ENCODE measurements at places on chromosomes 1 and 21.

- no peak for DNase-seq
Measured at GRCh38 chr1:115280064-115280463, 58.0 kb downstream of the NGF start.

GRCh38 chr1:6174621-6175410 is 5.3 kb downstream of the CHD5 start:
- no peak for DNase-seq

GRCh38 chr1:178143730-178144690 is 50.1 kb downstream of the RASAL2 start:
- DNase-seq, result peak; percentile 62

- DNase-seq, result peak; percentile 87
Measured at GRCh38 chr1:41783189-41783639, 135.5 kb downstream of the HIVEP3 start.

GRCh38 chr21:46355161-46356004 is 31.4 kb downstream of the PCNT start:
- DNase-seq, result no peak

DNA sequence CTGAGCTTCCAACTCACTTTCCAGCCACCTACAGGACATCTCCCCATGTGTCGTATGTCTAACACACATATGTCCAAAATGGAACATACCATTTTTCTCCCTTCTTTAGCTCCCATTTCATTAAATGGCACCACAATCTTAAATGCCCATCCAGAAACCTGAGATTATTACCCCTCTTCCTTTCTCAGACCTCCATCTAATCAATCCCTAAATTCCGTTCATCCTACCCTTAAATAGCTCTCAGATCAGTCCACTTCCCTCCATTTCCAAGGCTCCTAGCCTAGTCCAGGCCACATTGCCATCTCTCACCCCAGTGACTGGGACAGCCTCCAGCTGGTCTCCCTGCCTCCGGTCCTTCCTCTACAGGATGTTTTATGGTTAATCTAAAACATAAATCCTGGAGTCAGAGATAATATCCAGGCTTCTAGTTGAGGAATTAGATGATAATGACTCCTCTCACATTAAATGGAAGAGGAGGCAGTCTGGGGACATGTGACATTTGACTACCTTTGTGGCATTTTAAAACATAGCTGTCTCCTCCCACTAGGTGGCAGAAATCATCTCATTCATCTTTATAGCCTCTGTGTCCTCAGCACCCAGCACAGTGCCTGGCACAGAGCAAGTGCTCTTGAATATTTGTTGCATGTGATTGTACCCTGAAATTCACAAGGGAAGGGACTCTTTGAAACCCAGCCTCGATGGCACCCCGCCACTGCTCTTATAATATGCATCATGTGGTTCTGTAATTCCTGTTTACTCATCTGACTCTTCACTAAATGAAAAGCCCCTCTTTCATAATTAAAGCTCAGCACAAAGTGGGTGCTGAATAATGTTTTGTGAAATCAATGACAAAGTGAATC is 102.3 kb downstream of the TMEM53 start:
- peak; percentile 25 for DNase-seq

DNA sequence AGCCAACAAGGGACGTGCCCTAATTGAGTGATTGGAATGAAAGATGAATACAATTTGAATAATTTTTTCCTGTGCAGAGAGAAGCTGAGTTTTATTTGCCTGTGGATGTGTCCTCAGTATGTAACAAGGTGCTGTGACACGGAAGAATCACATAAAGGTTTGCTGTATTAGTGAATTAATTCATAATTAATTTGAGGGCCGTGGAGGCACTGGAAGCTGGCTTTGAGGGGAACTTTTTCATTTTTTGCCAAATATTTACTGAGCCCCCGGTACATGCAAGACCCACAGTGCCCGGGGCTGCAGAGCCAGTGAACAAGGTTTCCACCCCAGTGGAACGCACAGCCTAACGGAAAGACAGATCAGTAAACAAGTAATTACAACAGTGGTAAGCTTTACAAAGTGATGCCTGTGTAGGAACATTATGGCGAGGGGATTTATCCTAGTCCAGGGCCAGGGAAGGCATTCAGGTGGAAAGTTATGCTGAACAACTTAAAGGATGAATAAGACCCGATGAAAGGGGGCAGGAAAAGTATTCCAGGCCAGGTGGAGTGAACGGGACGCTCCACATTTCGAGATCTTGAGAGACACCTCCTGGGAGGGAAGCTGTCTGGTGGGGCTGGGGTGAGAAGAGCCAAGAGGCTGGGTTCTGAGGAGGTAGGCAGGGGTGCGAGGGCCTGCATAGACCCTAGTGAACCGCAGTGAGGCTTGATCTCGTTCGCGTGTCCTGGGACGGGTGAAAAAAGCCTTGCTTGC is 773 bp upstream of the RCC2 start:
- DNase-seq, result no peak

DNA sequence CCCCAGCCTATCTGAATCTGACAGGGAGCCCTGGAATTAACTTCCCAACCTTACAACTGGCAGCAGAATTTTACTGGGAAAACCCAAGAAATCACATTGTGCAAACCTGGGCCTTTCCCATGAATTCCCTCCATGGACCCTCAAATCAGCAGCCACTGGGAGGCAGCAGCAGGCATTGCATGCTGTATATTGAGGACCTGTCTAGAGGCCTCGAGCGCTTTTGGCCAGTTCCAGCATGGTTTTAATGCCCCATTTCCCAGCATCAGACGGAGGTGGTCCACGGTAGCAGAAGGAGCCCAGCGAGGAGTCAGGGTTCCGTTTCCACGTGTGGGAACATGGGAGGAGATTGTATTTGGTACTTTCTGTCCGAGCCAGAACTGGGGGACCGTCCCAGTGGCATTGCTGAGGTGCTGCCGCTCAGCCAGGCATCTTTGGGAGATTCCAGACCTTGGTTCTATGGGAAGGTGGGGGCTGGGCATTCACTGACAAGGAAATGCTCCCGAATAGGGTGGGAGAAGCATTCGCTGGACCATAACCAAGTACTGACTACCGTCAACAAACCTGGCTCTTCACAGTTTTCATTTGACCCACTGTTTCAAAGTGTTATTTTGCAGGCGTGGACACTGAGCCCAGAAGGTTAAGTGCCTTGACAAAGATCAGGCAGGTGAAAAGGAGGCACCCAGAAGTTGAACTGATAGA is 15.9 kb downstream of the BMP8A start:
- DNase-seq, result no peak

- DNase-seq, result peak; percentile 76
Measured at GRCh38 chr1:44714944-44715571, 15.9 kb downstream of the RNU5D-1 start.

DNA sequence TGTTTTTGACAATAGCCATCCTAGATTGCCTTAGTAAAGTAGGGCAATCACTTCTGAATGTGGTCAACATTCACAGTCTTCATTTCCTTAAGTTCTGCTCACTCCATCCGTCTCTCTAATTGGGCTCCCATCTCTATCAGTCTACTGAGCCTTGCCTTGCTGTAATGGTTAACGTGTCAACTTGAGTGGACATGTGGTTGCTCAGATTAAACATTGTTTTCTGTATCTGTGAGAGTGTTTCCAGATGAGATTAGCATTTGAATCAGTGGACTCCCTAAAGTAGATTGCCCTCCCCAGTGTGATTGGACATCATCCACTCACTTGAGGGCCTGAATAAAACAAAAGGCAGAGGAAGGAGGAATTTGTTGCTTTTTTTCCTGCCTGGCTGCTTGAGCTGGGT is 26.4 kb downstream of the C1orf216 start:
- DNase-seq, result no peak

- no peak for DNase-seq
Measured at GRCh38 chr1:54120018-54120697, 32.6 kb downstream of the CDCP2 start.

- no peak for DNase-seq
Measured at GRCh38 chr1:179153217-179153616, 71.3 kb downstream of the TOR3A start.

GRCh38 chr1:51863384-51863783 is 15.1 kb downstream of the NRDC start:
- DNase-seq, result no peak

GRCh38 chr1:47883963-47884362 is 113.2 kb downstream of the TRABD2B start:
- no peak for DNase-seq

DNA sequence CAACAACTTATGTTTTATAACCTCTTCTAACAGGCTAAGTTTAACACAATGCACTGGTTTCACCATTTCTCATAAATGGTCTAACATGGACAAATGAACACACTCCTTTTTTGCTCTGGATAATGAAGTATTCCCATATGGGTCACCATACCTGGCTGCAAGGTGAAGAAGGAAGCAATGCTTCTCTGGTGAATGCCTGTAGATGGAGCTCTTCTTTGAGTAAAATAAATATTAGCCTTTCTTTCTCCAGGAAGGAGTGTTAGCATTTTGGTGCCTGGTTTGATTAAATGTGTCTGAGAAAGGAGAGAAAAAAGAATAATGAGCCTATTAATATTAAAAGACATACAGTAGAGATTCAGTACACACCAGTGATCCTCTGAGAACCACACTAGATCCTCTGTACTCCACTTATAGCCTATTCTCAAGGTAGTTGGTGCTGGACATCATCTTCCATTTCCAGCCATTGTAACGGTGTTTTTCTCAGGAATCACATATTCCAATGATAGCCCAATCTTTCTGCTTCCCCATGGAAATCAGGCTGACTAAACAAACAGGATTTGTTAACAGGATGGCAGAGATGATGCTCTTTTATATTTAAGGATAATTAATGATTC is 17.6 kb downstream of the MTFR1L start:
- DNase-seq, result peak; percentile 47

GRCh38 chr1:62746086-62746808 is 37.7 kb upstream of the ATG4C start:
- DNase-seq, result peak; percentile 56

DNA sequence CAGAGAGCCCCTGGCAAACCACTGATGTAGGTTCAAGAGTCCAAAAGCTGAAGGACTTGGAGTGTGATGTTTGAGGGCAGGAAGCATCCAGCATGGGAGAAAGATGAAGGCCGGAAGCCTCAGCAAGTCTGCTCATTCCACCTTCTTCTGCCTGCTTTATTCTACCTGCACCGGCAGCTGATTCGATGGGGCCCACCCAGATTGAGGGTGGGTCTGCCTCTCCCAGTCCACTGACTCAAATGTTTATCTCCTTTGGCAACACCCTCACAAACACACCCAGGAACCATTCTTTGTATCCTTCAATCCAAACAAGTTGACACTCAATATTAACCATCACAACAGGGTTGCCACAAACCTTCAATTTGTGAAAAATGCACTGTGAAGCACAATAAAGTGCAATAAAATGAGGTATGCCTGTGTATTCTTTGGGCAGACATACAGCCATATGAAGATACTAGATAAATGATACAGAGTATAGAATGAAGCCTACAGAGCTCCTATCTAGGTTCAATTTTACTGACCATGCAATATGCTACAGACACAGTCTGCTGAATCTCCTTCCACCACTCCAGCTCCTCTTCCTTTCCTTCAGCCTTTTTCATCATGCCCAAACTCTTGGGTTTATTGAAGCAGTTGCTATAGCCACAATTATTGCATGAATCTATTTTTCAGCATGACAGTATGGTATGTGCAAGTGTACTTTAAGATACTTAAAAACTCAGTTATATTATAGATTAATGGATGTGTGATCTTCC is 24.0 kb upstream of the CDC42BPA start:
- DNase-seq, result no peak

- peak; percentile 71 for DNase-seq
Measured at GRCh38 chr1:227766015-227766634, 30.9 kb downstream of the SNAP47 start.

GRCh38 chr1:84508510-84508909 is 2.1 kb upstream of the GNG5 start:
- DNase-seq, result no peak

DNA sequence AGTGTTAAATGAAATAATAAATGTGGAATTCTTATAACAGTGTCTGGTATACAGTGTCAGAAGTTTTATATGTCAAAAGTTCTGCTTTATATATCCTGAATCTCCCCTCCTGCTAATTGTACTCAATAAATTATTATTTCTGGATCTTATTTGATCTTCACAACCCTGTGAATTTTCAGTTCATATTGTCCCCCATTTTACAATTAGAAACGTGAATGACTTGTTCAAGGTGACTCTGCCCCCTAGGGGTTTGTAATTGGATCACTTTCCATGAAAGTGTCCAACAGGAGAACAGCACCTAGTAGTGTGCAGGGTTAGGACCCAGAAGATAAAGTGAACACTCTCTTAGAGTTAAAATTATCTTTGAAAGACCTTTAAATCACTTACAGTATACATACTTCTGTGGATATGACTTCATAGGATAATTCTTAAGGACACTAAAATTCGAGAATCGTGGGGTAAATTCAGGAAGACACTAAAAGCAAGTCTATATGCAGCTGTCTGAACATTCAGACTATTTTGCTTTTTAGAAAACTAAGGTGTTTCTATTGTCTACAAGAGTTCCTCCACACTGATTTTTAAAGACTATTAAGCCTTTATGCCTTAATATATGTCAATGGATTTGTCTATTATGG is 4.5 kb upstream of the DDR2 start:
- DNase-seq, result peak; percentile 26

DNA sequence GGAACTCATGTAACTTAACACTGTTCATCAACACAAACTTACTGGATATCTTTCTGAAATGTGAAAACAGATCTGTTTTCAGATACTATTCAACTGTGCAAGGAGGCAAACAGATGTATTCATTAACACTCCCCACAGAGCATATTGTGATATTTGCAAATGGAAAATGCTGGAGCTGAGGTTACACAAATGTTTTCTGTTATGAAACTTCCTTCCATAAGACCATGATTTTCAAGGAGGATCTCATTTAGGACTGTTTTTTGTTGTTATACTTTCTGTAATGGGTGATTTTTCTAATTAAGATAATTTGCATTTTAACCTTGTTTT is 56.1 kb downstream of the GABPA start:
- DNase-seq, result no peak

GRCh38 chr1:21618561-21619374 is 50.4 kb downstream of the RAP1GAP start:
- DNase-seq, result no peak

DNA sequence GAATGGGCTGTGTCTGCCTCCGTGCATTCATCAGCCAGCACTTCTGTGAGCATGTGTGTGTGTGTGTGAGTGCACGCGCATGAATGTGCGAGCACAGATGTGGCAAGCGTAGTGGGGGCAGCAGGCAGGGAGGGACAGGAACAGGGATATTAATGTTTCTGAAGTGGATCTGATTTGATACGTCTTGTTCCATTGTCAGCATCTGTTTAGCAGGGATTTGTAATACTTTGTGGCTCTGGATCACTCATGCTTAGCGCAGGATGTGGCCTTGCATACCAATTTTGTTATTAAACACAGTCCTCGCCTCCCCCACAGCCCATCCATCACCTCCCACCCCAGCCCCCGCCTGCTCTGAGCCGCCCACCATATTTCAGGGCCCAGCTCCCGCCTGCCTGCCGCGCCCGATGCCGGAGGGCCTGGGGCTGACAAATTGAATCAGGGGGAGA is 52.4 kb downstream of the TMEM53 start:
- peak; percentile 61 for DNase-seq

All from kidney tubule cell (primary cell).